Ecto neural progenitor cell (in vitro differentiated cells): ENCODE measurements at places on chromosomes 12 and 14.

DNA sequence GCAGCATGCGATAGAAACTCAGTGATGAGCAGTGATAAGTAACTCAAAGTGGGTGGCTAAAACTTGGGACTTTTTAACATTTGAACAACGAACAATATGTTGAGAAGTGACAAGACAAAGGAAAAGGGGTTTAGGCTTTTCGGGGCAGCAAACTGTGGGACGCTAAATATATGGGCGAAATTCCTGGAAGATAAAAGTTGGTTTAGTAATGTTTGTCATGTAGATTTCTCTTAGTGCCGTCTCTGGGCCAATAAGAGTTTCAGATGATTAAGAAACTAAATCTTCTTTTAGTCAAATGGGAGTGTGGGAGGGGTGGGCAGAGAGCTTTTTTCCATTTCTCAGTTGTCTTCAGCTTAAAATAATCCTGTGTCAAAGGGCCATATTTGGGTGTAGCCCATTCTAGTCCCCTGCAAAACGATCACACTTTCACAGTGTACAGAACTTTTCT lies 41.7 kb upstream of the FUT8 start:
- DNase-seq: no peak

- peak; percentile 93 for DNase-seq
These were observed 7.9 kb downstream of the SETD1B start for GRCh38 chr12:121811434-121812319.

- DNase-seq: no peak
These were observed 45.9 kb upstream of the IFNG-AS1 start for GRCh38 chr12:67943141-67943892.

GRCh38 chr14:23252006-23252405 lies 14.3 kb downstream of the RNF212B start:
- no peak for DNase-seq

GRCh38 chr14:33848706-33849454 lies 102.0 kb downstream of the EGLN3 start:
- DNase-seq: peak; percentile 88

DNA sequence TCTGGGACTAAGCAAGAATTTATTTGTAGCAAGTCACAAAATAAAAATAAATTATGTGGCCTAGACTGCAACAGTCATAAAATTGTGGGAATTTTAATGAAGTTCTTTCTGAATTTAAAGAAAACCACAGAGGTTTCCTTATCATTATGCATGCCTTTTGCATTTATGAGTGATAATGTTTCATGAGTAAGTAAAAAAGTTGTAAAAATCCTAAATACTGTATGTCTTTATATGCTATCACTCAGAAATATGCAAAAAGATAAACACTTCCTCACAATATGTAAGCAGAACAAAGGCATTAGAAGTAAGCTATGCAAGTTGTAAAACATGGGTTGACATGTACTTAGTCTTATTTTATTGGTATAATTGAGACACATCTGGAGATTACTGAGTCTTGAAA lies 239.4 kb upstream of the PDE3A start:
- no peak for DNase-seq

- DNase-seq: no peak
These were observed 30.5 kb downstream of the ALX1 start for GRCh38 chr12:85310456-85311076.

DNA sequence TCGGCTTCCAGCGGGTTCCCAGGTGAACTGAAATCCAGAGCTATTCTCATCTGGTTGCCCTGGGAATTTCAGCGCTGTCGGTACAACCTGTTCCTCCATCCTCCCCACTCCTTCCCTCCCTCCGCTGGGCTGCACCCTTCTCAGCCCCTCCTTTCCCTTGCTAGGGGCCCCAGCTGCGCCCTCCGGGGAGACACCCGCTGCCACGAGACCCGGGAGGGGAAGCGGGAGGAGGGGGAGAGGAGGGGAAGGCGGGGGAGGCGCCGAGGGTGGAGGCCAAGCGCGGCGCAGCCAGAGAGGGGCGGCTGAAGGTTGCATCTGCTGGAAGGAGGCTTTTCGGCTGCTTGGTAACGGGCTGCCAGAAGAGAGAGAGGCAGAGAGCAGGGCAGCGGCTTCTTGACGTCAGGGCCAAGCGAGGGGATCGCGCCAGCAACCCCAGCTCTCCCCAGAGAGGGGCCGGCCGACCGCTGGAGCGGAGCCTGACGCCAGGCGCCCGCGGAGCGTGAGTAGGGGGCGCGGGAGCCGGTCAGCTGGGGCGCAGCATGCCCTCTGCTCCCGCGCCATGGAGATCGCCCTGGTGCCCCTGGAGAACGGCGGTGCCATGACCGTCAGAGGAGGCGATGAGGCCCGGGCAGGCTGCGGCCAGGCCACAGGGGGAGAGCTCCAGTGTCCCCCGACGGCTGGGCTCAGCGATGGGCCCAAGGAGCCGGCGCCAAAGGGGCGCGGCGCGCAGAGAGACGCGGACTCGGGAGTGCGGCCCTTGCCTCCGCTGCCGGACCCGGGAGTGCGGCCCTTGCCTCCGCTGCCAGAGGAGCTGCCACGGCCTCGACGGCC lies at the start of gene KCNA5:
KCNA5 (plus strand) TSS at position 291 of the 831 bp plus-strand sequence; CDS start at position 560, 269 bp downstream.
- peak; percentile 87 for DNase-seq

GRCh38 chr12:6273541-6274230 lies 36.8 kb upstream of the PLEKHG6 start:
- DNase-seq: peak; percentile 79

DNA sequence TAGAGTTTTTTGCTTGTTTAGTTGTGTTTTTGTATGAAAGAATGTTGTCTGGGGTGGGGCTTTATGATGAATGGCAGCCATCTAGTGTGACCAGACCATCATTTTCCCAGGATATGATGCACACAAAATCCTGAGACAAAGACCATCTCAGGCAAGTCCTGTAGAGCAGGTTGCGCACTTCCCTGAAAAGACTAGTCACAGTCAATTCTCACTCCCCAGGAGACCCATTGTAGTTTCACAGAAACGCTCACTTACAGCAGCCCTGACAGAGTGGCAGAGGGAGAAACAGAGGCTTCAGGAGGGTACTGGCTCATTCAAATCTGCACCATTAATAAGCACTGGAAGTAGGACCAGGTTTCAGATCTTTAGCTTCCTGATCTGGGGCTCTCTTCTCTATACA lies 183.2 kb downstream of the TMEM117 start:
- DNase-seq: no peak

GRCh38 chr14:85686908-85687307 lies 157.0 kb downstream of the FLRT2 start:
- no peak for DNase-seq

- DNase-seq: no peak
These were observed 109.0 kb downstream of the APAF1 start for GRCh38 chr12:98754095-98754494.
